Activated CD8-positive, alpha-beta T cell treated with anti-CD3 and anti-CD28 coated beads, Interleukin-2, amount 10 ng/mL, durations not matched to agents 7 days and 5 days (primary cell): ENCODE measurements at places on chromosomes 5 and 9.

DNA sequence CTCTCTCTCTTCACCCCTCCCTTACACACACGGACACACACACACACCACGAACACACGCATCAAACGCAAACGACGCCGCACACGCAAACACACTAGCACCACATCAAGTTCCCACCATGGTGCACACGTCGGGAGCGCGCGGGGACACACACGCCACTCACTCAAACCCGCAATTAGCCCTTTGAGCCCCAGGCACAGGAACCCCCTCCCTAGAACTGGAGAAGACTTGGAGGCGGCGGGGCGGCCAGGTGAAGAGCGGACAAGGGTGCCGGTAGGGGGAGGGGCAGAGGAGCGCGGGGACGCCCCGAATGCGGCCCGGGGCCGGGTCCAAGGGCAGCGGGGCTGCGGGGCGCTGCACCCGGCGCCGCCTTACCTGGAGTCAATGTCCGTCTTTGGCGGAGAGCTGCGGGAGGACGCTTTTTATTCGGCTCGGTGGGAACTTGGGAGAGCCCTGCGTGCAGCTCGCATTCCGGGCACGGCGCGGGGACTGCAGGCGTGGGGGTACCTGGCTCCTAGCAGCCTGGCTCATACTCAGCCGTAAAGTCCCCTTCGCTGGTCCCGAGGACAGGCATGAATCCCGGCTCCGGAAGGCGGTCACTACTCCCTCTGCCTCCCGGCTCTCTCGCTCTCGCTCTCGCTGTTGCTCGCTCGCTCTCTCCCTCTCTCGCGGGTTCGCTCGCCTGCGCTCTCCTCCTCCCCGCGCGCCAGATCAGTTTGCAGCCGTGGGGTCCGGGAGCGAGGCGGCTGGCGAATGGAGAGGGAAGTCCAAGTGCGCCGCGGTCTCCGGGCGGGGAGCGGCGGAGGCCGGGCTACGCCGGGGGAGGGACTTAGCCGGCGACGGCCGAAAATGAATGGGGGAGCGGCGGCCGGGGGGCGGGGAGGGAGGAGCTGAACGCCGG lies at the start of gene BRINP1:
Gene BRINP1 (minus strand): TSS at position 755 of the 901 bp plus-strand sequence. CDS start 56,080 bp downstream, outside the sequence.
- H3K36me3 ChIP-seq, result peaks cover 3% of the 10 kb centered on the region
- peak within 1 kb of the TSS; percentile 26 for H3K27ac ChIP-seq
- H3K4me3 ChIP-seq, result no peak within 1 kb of the TSS
- no peak for DNase-seq
- H3K4me1 ChIP-seq, result no peaks in the 10 kb centered on the region

- no peaks in the 10 kb centered on the region for H3K4me1 ChIP-seq
- no peaks in the 10 kb centered on the region for H3K27me3 ChIP-seq
- no peak overlapping the region for H3K27ac ChIP-seq
- no peak for DNase-seq
- H3K36me3 ChIP-seq, result no peaks in the 10 kb centered on the region
Measured at GRCh38 chr5:37888476-37888875, 48.6 kb upstream of the GDNF start.

DNA sequence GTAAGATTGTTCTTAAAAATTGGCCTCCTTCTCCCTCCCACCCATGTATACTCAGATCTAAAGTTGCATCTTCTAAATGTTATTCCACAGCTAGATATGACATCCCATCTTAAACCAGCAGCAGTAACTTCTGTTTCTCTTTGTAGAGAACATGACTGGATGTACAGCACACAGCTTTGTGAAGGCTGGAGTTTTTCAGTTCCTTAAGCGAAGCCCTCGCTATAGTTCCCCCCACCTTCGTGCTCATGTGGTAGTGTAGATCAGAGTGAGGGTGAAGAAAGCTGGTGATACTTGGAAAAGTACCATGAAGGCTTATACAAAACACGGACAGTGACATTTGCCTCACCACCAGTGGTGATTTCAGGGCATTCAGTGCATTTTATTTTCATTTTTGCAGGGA lies 137.5 kb downstream of the MAT2B start:
- H3K36me3 ChIP-seq, result no peaks in the 10 kb centered on the region
- H3K4me3 ChIP-seq, result no peak overlapping the region
- DNase-seq, result no peak
- no peak overlapping the region for H3K27ac ChIP-seq
- no peaks in the 10 kb centered on the region for H3K4me1 ChIP-seq
- no peaks in the 10 kb centered on the region for H3K27me3 ChIP-seq

DNA sequence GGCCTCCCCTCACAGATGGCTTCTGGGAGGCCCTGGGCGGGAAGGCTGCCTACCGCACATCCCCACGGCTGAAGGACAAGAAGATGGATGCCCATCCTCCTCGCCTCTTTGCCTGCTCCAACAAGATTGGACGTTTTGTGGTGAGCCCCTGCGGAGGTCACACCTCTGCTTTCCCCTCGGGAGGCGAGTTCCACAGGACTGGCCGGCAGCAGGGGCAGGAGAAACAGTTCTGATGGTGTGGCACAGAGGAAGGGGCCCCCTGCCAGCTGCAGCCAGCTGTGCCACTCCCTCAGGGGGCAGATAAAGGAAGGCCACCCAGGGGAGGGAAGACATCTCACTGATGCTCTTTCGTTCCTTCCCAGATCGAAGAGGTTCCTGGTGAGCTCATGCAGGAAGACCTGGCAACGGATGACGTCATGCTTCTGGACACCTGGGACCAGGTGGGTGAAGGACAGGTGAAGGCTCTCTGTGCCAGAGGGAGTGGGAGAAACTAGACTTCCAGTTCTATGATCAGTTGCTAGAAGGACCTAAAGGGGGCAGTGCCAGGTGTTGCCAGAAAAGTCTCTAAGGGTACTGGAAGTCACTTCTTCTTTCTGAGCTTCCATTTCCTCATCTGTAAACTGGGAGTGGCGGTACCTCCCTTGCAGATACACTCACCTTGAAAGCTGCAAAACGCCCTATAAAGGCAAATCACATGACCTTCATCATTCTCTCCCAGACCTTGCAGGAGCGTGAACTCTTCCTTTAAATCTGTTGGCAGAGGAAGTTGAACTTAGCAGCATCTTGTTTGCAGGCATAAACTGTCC lies 41.0 kb downstream of the STOM start:
- DNase-seq, result no peak
- H3K4me3 ChIP-seq, result no peak overlapping the region
- H3K4me1 ChIP-seq, result peaks cover 5% of the 10 kb centered on the region

- peaks cover 27% of the 10 kb centered on the region for H3K4me1 ChIP-seq
- H3K36me3 ChIP-seq, result peaks cover 15% of the 10 kb centered on the region
- H3K27me3 ChIP-seq, result no peaks in the 10 kb centered on the region
- H3K4me3 ChIP-seq, result no peak overlapping the region
- H3K27ac ChIP-seq, result peak overlapping the region; percentile 30
Measured at GRCh38 chr9:20065796-20066700, 277.2 kb upstream of the SLC24A2 start.

GRCh38 chr5:61409568-61409967 lies 77.5 kb downstream of the ZSWIM6 start:
- H3K27ac ChIP-seq, result no peak overlapping the region
- no peak for DNase-seq
- peaks cover 13% of the 10 kb centered on the region for H3K27me3 ChIP-seq
- H3K4me1 ChIP-seq, result peaks cover 19% of the 10 kb centered on the region

DNA sequence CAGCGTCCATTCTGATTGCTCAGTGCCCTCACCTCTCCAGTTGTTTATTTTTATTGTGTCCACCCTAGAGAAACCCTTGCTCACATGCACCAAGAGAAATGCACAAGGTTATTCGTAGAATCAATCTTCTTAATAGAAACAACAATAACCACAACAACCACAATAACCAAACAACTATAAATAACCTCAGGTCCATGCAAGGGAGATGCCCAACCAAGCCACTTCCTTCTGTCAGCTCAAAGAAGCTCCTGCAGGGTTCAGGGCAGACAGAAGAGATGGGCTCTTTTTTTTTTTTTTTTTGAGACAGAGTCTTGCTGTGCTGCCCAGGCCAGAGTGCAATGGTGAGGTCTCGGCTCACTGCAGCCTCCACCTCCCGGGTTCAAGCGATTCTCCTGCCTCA lies 14.9 kb upstream of the TCOF1 start:
- H3K4me1 ChIP-seq, result peaks cover 33% of the 10 kb centered on the region
- H3K27ac ChIP-seq, result peak overlapping the region; percentile 4
- peak; percentile 35 for DNase-seq
- H3K36me3 ChIP-seq, result no peaks in the 10 kb centered on the region

- H3K4me3 ChIP-seq, result no peak overlapping the region
- no peak overlapping the region for H3K27ac ChIP-seq
- no peaks in the 10 kb centered on the region for H3K4me1 ChIP-seq
- DNase-seq, result no peak
Measured at GRCh38 chr9:75239176-75239575, 150.9 kb downstream of the OSTF1 start.

DNA sequence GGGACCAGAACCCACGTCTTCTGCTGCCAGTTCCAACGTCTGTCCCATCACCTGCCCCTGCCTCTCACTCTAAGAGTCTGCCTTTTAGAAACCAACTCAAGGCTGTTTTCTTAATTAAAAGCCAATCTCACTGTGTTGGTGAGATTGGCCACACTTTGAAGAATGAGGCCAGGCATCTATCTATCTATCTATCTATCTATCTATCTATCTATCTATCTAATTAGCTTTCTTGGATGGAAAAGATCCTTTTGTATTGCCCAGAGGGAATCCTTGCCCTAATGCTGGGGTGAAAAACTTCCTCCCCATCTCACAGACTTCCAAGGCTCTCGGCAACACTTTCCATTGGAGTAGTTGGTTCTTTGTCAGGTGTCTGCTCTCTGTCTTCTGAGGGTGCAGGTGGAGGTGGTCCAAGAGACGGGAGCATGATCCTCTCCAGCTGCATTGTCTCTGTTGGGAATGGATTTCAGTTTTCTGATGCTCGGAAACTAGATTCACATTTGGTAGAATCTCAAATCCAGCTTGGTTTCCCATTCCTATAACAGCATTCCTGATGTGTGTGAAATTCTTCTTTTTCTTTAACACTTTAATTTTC lies 57.9 kb downstream of the GALNT12 start:
- H3K4me1 ChIP-seq, result peaks cover 13% of the 10 kb centered on the region
- H3K36me3 ChIP-seq, result no peaks in the 10 kb centered on the region
- no peak overlapping the region for H3K27ac ChIP-seq
- H3K4me3 ChIP-seq, result no peak overlapping the region
- no peak for DNase-seq

DNA sequence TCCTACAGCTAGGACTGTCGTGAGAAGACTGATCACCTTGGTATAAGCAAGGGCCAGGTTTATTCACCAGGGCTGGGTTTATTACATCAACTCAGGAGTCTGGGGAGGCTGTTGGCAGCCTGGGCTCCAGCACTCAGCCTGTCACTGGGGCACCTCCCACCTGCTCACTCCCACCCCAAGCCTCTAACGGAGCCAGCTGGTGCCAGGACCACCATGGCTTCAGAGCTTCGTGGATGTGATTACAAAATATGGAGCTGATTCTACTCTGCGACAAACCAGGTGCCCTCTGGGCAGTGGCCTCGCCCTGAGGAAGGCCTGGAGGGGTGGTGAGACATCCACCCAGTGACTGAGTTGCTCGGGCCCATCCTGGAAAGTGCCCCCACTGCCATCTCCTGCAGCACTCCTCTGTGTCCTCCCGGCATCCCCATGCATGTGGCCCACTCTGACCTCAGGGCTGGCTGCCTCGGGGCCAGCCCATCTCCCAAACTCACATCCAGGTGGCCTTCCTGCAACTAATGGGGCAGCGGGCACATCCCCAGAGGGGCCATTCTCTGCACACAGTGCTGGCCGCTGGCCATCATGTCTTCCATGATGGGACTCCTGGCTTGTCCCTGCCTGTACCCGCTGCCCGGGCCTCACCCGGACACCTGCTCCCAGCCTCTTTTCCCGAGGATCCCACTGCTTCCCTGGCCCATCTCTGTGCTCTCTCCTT lies 49.6 kb downstream of the SECISBP2 start:
- peaks cover 2% of the 10 kb centered on the region for H3K36me3 ChIP-seq
- H3K4me3 ChIP-seq, result no peak overlapping the region
- DNase-seq, result no peak
- peak overlapping the region; percentile 55 for H3K27ac ChIP-seq
- peaks cover 16% of the 10 kb centered on the region for H3K4me1 ChIP-seq

DNA sequence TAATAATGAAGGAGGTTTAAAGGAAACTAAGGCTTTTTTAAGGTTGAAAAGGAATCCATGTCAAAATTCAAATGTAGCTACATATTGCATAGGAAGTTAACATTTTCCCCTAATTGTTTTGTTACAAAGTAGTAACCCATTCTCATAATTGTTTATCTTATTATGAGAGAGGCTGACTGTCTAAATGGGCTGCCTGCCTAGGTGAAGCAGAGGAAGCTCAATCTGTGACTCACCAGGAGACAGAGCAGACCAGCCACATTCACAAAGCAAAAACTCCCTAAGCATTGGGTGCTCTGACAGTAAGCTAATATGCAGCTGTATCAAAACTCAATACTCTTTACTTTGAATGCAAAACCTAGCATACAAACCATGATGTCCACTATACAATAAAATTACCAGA lies 208.5 kb downstream of the ROR2 start:
- no peak overlapping the region for H3K27ac ChIP-seq
- no peaks in the 10 kb centered on the region for H3K4me1 ChIP-seq
- DNase-seq, result no peak
- no peaks in the 10 kb centered on the region for H3K36me3 ChIP-seq
- peaks cover 3% of the 10 kb centered on the region for H3K27me3 ChIP-seq

DNA sequence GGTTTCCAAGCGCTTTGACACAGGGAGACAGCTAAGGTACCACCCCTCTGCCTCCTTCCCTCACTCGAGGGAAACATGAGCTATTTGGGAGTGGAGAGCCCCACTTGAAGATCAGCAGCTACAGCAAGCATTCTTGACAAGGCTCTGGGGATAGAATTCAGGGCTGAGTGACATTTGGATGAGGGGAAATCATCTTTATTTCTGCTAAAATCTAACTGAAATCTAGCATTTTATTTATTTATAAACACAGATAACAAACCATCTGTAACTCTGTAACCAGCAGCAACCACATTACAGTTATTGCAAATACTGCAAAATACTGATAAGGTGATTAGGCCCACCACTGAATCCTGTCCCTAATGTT lies 22.4 kb downstream of the RNF130 start:
- H3K36me3 ChIP-seq, result no peaks in the 10 kb centered on the region
- DNase-seq, result no peak
